ENCODE measurements at places on chromosomes 2 and 18.

DNA sequence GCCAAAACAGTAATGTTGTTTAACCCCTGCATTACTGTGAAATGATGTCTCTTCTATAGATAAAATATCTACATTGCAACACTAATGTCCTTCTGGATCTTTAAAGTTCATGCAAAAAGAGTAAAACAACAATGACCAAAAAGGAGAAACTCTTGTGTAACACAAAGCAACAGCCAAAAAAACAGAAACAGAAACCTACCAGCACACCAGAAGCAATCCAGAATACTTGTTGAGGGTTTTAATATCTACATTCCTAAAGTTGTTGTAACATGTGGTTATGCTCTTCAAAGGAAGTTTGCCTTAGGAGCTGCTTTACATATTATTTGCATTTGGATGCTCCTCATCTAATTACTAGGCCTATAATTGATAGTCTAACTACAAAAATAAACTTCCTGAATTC lies 157.2 kb downstream of the BABAM2 start:
- DNase-seq, result no peak

- no peak for DNase-seq
Observed at GRCh38 chr2:174778085-174778981, 14.1 kb upstream of the CHRNA1 start.

GRCh38 chr2:192535956-192536921 lies 341.5 kb upstream of the TMEFF2 start:
- DNase-seq, result no peak

- no peak for DNase-seq
Observed at GRCh38 chr2:108278631-108279030, 10.1 kb upstream of the SULT1C2 start.

- DNase-seq, result no peak
Observed at GRCh38 chr2:223625652-223626051, 23.5 kb upstream of the SCG2 start.

GRCh38 chr18:23716966-23717365 lies 27.7 kb downstream of the LAMA3 start:
- DNase-seq, result no peak

DNA sequence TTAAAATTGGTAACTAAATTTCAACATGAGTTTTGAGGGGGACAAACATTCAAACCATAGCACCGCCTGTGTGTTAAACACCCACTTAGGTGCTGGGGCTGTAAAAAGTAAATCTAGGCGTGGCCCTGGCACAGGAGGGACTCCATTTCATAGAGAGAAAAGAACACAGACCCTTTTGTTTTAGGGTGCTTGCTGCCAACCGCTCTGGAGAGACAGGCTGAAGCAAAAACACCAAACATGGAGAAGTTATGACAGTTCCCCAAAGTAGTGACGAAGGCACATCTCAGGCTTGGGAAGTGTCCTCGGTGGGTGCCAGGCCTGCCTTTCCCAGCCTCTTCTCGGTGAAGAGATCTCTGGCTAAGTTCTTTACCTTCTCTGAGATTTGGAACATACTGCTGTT lies 5.1 kb downstream of the ACTG2 start:
- DNase-seq, result no peak

GRCh38 chr18:31204166-31204565 lies 41.5 kb upstream of the DSC1 start:
- no peak for DNase-seq

DNA sequence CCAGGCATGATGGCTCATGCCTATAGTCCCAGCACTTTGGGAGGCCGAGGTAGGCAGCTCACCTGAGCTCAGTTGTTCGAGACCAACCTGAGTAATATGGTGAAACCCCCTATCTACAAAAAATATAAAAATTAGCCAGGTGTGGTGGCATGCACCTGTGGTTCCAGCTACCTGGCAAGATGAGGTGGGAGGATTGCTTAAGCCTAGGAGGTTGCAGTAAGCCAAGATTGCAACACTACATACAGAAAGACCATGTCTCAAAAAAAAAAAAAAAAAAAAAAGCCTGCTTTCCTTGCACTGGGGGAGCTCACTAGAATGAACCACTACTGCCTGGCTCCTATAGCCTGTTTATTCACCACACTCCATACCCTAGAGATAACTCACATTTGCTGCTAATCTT lies 7.4 kb upstream of the MAT2A start:
- no peak for DNase-seq

DNA sequence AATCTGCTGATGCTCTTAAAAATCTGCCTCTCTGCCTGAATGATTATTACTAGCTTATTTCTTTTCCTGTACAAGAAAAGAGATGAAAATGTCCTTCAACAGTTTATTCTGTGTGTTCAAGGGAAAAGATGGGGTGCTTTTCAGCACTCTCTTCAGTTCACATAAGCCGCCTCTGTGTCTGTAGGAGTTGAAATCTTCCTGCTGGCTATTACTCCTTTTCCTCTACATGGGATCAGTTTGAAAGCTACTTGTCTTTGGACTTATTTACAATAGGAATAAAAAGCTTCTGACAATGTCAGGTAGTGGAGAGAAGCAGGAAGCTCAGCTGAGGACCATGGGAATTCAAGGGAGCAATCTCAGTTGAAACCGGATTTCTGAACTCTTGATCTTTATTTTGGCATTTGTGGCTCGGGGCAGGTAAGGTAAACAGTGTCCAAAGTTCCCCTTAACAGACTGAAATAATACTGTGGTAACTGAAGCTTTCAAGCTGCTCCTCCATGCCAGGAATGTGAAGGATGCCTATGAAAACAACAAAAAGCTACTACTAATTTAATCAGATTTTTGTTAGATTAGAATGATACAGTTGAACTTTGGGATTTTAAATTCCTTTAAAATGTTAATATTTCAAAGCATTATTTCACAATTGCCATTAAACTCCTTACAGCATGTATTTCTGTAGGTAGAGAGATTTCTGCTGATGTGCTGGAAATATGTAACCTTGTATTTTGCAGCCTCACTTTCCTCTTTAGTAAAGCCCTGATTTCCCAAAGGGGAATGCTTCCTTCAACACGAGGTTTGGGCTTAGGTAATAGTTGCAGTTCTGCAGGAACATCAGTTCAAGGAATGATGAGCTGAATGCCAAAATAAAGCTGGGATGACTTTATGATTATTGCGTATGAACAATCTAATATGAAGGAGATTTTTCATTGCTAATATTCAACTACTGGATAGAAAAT lies 43.6 kb downstream of the MAPRE2 start:
- DNase-seq, result no peak

DNA sequence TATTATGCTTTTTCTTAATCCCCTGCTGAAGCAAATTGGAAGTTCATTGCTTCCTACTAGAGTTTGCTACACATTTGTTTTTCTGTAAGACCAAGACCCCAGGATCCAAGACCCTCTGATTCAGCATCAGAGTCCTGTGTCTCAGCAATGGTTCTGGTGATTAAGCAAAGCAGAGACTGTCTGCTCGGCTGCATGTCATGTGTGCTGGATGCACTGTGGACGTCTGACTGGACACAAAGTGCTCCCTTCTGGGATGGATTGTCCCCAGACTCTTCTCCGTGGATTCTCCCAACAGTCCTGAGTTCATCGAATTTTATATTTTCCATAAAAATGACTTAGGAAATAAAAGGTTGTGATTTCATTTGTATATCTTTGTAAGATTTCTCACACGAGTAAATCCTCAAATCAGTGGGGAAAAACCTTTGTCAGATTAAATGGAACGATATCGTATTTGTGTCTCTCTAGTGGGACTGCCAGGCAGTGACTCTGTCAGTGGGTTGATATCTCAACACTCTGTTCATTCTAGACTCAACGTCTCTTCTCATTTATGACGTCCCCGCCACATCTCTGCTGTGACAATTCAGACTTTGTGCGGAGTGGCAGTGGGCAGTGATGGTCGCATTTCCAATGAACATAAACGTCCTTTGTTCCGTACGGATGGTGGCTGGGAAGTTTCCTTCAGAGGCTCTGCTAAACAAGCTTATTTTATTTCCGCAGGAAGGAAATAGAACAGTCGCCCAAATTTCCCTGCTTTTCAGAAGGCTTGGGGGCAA lies 58.6 kb downstream of the NCAPH start:
- DNase-seq, result no peak

- no peak for DNase-seq
Observed at GRCh38 chr2:151543876-151544275, 134.2 kb downstream of the RIF1 start.

DNA sequence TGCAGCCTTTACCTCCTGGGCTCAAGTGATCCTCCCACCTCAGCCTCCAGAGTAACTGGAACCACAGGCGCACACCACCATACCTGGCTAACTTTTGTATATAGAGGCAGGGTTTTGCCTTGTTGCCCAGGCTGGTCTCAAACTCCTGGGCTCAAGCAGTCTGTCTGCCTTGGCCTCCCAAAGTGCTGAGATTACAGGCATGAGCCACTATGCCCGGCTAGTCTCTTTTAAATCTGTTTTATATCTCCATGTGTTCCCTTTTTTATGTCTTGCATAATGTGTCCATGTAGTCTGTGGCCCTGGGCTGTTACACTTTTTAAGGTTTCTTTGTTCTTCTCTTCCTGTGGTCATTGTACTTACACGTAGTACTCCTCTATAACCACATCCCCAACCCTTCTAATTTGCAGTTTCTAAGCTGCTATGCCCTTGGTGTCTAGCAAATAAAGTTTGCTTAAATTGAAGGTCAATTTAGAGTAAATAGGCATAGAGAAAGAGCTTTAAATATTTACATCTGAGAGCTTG lies 168.2 kb downstream of the MCFD2 start:
- no peak for DNase-seq

- DNase-seq, result no peak
Observed at GRCh38 chr18:34639687-34640086, 70.4 kb upstream of the DTNA start.

DNA sequence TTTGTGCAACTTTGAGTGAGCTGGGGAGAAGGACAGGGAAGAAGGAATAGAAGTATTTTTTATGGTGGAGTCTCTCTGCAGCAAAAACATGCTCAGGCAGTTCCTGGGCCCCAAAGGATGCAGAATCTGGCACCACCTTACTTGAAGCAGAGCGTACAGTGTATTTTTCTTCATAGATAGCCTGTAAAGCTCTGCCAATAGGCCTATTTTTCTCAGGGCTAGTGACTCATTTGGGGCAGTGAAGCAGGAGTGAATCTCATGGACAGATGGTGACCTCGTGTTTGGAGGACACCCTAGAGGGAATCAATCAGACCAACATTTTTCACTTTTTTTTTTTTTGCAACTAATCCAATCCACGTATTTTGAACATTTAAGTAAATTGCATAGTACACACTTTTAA lies 268.1 kb upstream of the CXCR4 start:
- no peak for DNase-seq

- DNase-seq, result no peak
Observed at GRCh38 chr2:226956659-226957058, 120.8 kb downstream of the RHBDD1 start.

GRCh38 chr2:232386740-232387450 lies 8.3 kb downstream of the ALPP start:
- DNase-seq, result no peak

- no peak for DNase-seq
Observed at GRCh38 chr18:44700652-44701051, 20.0 kb downstream of the SETBP1 start.

DNA sequence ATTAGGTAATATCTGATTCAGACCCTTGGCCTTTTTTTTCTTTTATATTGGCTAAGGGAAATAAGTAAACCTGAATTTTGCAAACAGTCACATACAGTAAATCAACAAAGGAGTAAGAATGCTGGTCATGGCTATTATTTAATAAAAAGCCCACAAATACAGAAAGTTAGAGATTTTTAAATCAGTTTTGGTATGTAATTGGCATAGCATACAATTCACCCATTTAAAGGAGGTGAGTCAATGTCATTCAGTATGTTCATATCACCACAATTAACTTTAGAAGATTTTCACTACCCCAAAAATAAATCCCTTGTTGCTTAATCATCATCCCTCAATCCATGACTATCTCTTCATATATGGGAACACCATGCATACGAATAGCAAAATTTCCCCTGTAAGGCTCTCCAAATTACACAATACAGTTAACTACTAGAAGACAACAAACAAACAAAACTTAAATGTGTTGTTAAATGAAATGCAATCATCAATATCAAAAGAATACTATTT lies 45.9 kb upstream of the NYAP2 start:
- DNase-seq, result no peak

DNA sequence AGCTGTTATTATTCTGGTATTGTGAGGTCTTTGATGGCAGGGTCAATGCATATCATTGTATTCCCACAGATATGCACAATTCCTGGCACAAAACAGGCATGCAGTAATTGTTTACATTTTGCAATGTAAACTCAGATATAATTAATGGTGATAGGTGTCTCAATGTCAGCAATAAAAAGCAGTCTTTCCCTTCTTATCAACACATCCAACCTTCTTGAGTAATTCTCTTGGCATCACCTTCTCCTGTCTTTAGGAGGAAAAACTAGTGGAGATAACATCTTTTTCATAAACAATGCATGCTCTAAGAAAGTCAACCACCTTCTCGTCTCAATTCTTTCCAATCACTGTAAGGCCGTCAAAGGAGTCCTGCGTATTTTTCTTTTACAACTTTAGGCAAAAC lies 313.3 kb upstream of the GULP1 start:
- no peak for DNase-seq

DNA sequence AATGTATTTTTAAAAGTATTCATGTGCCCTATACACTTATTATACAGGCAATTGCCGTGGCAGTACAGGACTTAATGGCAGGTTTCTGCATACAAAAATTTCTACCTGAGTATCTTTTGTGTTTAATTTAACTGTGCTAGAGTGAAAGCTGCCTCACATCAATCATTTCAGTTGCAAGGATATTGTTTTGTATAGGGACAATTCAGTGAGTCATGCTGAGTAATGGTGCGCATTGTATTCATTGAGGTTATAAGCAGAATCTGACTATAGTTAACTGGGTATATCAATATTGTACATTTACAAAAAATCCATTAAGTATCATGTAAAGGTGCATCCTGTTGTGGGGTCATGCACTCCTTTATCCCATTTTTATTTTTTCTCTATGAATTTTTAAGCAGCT lies 121.5 kb downstream of the GCA start:
- no peak for DNase-seq

GRCh38 chr18:21452276-21452780 lies 148.2 kb downstream of the ESCO1 start:
- DNase-seq, result no peak

DNA sequence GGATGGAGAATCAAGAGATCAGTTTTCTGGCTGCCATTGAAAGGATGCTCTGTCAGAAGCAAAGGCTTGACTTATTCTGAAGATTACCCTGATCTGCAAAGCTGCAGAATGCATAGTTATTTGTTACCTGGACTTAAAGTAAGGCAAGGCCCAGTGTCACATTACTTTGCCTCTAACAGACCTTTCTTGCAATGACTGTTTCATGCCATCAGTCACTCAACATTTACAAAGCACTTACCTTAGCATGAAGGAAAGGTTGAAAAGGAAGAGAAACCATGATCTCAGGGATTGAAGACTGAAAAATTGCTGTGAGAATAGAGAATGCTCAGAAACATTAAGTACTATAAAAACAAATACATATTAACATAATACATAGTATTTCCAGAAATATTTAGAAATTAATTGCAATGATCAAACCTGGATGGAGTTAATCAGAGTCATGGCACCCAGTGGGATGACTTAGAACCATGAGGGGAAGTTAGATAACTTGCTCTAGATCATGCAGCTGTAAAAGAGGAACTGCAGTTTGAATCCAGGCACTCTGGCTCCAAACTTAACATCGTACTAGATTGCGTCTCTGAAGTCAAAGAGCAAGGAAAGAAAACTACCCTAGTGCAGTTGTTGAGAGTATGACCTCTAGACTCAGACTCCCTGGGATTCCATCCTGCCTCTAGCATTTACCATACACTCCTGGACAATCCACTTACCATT lies 26.5 kb upstream of the FAM117B start:
- DNase-seq, result no peak

GRCh38 chr18:11654736-11655605 lies 34.1 kb upstream of the GNAL start:
- peak; percentile 20 for DNase-seq
